ENCODE measurements at places on chromosomes 4 and X.

DNA sequence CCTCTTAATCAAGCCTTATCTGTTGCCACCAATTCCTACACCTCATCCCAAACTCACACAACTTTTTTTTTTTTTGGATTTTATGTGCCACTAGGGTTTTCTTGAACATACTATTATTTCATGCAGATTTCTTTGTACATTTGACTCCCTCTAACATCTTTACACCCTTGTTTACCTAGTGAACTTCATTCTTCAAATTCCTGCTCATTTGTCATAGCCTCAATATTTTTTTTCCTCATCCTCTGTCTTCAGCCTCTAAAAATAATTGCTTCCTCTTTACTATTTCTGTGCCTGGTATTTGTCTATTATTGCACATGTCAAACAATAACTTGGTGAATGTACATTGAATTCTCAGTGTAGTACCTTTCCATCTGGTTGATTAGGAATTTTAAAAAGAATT, 22.0 kb downstream of the NBDY start:
- DNase-seq = no peak

DNA sequence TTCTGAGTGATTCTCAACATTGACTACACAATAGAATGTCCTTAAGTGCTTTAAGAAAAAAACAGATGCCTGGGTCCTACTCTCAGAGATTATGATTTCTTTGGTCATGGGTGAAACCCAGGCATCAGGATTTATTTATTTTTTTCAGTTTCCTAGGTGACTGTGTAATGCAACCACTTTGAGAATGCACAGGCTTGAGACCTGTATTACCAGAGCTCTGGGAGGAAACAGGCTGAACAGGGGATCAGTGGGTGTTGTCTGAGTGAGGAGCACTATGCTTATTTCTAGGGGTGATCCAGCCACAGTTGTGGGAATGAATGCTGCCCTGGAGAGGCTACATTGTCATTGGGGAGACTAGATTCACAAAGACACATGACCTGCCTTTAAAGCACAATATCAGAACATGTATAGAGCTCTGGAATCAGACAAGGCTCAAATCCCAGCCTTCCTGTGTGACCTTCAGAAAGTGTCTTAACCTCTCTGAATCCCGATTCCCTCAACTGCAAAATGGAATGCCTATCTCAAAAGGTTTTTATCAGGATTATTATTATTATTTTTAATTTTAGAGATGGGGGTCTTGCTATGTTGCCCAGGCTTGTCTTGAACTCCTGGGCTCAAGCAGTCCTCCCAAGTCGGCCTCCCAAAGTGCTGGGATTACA, 61.6 kb upstream of the PRPS1 start:
- no peak for DNase-seq

GRCh38 chr4:7625071-7625470, 190.3 kb upstream of the PSAPL1 start:
- DNase-seq = no peak

- no peak for DNase-seq
Observed at GRCh38 chr4:23763559-23763958, 126.3 kb downstream of the PPARGC1A start.
